Stimulated activated CD8-positive, alpha-beta memory T cell treated with anti-CD3 and anti-CD28 coated beads, Interleukin-2, amount 100 ng/mL, for 1 hour (primary cell): ENCODE measurements at places on chromosomes 11 and 22.
A peak's percentile ranks its signal among the peaks of the same experiment; 100 is the strongest.

- no peak for DNase-seq
These were observed 115.7 kb downstream of the ENTHD1 start for GRCh38 chr22:39777716-39778454.

- no peak for DNase-seq
These were observed 56.7 kb downstream of the SHISAL1 start for GRCh38 chr22:44256085-44256484.

GRCh38 chr11:69245491-69246345 is 48.2 kb upstream of the MYEOV start:
- no peak for DNase-seq

DNA sequence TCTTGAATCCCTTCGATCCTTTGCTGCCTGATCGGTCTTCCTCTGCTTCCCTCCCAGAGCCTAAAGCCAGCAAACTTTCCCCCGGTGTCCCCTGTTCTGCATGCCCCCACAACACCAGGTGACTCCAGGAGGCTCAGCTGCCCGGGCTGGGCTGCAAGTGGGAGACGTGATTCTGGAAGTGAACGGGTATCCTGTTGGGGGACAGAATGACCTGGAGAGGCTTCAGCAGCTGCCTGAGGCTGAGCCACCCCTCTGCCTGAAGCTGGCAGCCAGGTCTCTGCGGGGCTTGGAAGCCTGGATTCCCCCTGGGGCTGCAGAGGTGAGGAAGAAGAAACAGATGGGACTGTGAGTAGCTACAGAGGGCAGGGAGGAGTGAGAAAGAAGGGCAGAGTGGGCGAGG is 3.6 kb downstream of the NHERF4 start:
- DNase-seq = no peak

- no peak for DNase-seq
These were observed 67.8 kb downstream of the RBFOX2 start for GRCh38 chr22:35960854-35961253.

GRCh38 chr22:40221055-40221414 is 43.3 kb downstream of the TNRC6B start:
- DNase-seq = no peak

DNA sequence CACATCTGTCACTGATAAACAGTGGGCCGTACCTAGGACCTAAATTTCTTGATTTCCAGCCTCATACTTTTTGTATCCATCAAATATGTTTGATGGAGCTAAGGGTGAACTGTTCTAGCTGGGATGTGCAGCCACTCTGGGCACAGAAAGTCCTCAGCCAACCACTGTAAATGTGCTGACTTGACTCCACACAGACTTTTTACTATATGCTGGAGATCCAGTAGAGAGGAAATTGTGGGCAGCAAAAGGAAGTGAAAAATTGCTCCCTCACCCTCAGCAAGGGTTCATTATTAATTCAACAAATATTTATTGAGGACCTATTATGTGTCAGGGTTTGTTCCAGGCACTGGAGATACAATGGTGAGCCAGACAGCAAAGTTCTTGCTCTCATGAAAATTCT is 54.2 kb upstream of the AMPD3 start:
- DNase-seq = no peak

DNA sequence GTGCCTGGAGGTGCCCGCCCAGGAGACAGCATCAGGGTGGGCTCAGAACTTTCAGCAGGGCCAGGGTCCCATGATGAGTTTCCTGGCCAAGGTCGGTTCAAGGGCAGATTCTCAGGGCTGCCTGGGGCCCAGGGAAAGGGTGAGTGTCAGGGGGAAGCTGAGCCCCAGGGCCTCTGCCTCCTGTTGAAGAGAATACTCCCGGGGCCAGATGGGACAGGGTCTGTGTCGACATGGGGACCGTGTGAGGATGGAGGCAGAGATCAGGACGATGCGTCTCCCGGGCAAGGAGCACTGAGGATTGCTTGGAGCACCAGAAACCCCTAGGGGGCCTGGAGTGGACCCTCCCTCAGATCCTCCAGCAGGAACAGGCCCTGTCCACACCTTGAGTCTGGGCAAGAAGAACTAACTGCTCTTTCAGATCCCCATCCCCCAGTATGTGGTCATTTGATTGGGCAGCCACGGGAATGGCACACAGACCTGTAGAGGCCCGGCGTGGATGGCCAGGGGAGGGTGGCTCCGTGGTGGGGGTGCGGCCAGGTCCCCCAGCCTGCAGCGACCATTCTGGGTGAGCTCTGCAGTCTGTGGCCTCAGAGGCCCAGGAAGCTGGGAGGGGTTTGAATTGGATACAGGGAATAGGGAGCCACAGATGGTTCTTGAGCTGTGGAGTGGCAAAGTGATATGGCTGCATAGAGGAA is 1078.7 kb downstream of the BRD1 start:
- no peak for DNase-seq

- DNase-seq = no peak
These were observed 706 bp downstream of the DCPS start for GRCh38 chr11:126304457-126305075.

DNA sequence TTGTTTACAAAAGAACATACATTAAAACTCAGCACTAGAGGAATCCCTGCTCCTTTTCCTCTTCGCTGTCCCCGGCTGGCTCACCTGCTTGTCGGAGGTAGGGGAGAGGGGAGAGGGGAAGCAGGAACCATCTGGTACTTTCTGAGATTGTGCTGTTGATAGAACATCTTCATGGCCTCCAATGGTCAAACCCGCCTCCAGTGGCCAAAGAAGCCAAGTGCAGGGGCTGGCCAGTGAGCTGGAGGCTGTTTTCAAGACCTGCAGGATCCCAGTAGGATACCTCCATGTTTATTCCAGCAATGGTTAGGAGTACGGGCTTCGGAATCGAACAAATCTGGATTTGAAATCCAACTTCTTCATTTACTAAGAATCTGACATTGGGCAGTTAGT is 92.6 kb downstream of the PKNOX2 start:
- DNase-seq = no peak

DNA sequence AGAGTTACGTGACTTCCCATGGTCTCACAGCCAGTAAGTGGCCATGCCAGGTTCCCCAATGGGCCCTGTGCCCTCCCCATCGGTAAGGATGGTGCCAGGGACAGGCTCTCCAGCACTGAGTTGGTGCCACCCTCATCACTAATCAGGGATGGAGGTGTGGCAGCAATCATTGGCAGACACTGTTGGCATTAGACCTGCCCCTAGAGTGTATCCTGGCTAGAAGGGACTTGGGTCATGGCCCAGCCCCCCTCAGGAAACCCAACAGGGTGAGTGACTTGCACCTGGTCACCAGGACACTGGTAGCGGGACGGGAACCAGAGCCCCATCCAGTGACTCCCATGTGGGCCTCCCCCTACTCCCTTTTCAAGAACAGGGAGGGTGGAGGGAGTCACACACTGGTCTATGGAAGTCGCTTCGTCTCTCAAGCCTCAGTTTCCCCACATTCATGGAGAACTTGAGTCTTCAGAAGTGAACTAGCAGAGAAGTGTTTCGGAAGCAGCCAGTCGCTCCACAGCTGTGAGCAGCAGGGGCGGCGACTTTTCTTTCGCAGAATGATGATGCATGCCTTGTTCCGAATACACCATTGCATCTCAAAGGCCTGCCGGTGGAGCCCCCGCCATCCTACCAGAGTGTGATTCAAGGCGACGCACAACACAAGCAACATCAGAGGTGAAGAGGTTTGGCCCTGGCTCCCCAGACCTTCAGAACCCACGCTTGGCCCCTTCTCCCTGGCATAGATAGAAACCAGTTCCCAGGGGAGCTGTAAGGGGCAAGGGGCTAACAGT is 12.9 kb downstream of the MS4A10 start:
- no peak for DNase-seq

DNA sequence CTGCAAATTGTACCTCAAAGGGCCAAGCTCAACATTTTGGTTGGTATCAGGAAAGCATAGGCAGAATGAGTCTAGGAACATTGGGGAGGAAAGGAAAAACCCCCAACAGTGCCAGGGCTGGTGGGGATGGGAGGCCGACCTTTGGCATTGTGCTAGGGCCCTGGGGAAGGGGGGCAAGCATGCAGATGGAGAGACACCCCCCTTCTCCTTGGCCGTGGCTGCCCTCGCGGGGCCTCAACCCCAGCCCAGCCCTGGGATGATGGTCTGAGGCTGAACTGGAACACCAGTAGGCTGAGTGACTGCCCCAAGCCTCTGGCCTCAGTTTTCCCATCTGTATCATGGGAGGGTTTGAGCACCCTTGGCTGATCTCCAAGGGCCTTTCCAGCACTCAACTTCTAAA is 40.0 kb downstream of the GDPD5 start:
- no peak for DNase-seq

DNA sequence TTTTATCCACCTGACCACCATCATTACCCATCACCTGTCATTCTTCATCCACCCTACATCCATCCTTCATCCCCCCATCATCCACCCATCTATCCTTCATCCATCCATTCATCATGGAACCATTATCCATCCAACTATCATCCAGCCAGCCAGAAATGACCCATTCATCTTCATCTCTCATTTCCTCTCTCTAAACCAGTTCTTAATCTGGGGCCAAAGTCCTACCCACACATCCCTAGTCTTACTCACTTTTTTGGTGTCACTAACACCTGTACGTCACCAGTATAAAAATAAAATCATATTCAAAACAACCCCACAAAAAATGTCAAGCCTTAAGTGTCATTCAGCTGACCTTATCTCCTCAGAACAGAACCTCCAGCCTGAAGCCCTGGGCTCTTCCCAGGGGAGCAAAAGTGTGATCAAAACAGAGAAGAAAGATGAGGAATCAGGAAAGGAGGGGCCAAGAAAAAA is 12.3 kb downstream of the SPI1 start:
- no peak for DNase-seq

GRCh38 chr22:42284643-42285181 is 14.3 kb upstream of the TCF20 start:
- no peak for DNase-seq

- DNase-seq = no peak
These were observed 24.2 kb downstream of the A4GALT start for GRCh38 chr22:42696331-42696967.

DNA sequence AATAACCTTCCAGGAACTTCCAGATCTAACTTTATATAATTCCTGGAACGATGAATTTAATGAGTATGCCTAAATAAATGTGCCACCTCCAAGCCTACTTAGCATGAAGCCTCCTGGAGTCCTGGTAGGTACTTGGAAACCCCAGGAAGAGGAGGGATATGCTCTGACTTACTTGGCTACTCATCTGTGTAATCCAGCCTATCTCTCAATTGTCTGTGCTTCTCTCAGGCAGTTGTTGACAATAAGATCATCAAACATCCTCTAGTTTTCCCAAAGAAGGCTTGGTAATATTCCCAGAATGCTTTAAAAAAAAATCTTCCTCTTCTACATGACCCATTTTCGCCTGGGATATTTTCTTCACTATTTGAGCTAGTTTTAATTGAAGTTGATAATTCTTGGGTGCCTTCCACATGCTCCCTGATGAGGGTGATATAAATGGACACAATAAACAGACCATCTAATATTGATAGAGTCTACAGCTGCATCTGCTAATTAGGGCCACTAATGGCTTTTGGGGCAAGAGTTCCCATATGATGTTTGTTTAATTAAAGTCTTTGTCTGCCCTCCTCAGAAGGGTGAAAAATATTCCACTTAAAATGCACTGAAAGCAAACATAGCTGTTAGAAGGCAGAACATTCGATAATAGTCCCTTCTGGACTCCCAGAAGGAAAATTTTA is 75.5 kb upstream of the RAB38 start:
- no peak for DNase-seq

GRCh38 chr22:21624120-21624879 is 5.5 kb downstream of the YDJC start:
- DNase-seq = no peak

- DNase-seq = no peak
These were observed 6.9 kb upstream of the SORL1 start for GRCh38 chr11:121445071-121445768.

GRCh38 chr22:33321466-33321865 is 263.3 kb upstream of the SYN3 start:
- DNase-seq = no peak

DNA sequence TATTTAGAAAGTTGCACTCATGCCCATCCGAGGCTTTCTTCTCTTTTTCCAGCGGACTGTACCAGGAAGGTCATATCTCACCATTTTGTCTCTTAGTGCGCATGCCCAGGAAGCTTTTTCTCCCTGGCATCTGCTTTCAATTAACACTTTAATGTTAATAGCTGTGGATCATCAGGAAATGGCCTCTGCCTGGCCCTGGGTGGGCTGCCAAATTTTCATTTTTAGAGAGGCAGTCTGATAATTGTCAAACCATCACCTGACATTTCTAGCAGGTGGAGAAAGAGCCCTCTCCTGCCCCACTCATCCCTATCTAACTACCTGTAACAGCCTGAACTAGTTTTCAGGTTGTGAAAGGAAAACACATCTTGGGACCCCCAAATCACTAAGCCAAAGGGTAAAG is 257.4 kb upstream of the LRRC4C start:
- DNase-seq = no peak

- DNase-seq = peak; percentile 64
These were observed 9.1 kb downstream of the PRR33 start for GRCh38 chr11:1882265-1883238.

GRCh38 chr11:59141673-59142460 is 789 bp upstream of the FAM111A start:
- DNase-seq = no peak

- no peak for DNase-seq
These were observed 7.4 kb downstream of the USP2 start for GRCh38 chr11:119373921-119374631.

DNA sequence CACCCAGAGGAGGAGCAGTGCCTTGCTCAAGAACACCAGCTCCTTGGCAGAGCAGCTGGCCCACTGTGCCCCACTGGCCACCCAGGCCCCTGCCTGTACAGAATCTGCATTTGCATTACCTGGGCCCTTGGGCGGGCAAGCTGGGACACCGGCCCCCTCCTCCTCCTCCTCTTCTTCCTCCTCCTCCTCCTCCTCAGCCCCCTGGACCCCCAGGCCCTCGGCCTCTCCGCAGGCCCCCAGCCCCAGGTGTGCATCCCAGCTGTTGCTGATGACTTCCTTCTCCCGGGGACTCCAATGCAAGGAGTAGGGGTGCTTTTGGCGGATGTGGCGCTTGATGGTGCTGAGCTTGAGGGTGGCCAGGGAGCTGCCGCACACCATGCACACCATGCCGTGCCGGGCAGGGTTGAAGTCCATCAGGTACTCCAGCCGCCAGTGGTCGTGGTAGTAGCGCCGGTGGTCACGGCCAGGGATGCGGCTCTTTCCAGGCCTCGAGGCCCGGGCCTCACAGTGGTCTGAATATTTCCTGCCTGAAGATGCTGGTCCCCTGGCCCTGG is 2.8 kb downstream of the ZFTA start:
- no peak for DNase-seq

- DNase-seq = no peak
These were observed 316.1 kb downstream of the TMEM135 start for GRCh38 chr11:87353771-87354345.

- no peak for DNase-seq
These were observed 72.1 kb upstream of the CD82 start for GRCh38 chr11:44493383-44493782.
